ENCODE measurements at places on chromosomes 7 and 10. TPM values are rescaled to one million over a fixed set of nuclear protein-coding genes. Genes with fewer than 3 reads are reported as not detected.

The FRMPD2 gene
- total RNA-seq: 1.9 TPM

The EVX1 gene
- not detected for total RNA-seq

The FAM13C gene
- 13.9 TPM for total RNA-seq

The ZNF365 gene
- total RNA-seq: 0.66 TPM

DNA sequence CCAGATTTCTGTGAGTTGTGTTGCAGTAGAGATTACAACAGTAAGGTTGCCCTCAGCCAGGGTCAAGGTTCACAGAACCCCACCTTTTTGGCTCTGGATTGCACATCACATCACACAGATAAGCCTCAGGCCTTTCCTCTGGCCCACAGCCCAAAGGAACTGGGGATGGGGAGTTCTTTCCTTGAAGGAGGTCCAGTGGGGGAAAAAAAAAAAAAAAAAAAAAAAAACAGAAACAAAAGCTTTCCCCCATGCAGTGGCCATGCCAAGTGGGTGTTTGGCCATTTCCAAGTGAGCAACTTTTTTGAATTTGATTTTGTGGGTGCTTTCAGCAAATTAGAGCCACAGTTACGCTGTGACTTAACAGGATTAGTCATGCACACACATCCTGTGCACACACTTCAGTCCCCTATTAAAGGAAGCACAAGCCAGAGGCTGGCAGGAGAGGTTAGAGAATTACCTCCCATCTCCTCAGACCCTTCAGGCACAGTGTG lies 79.3 kb upstream of the NANOS1 start:
- no peak for DNase-seq

GRCh38 chr7:141477865-141478264 lies 73.3 kb upstream of the AGK start:
- DNase-seq: no peak

The PPP1R17 gene
- not detected for total RNA-seq

DNA sequence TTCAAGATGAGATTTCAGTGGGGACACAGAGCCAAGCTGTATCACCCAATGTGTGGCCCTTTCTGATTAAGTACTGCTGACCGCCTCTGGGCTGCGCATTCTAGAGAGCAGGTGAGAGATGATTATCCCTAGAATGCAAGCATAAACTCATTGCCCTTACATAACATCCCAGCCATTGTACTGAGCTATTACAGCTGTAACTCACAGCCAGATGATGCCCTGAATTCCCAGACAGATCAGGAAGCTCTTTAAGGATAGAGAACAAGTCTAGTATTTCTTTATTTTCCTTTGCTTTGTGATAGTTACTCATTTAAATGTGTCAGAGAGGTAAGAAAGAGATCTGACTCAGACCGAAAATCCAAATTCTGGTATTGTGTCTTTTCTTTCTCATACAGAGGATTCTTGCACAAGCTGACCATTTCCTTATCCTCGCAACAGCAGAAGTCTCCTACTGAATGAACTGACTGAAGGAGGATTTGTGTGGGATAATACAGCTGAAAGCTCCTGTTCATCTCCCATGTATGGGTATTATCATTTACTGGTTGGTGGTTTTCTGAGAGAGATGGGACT lies 58.4 kb downstream of the ZNF22 start:
- no peak for DNase-seq

GRCh38 chr10:112345202-112345601 lies 28.7 kb upstream of the ACSL5 start:
- DNase-seq: no peak

DNA sequence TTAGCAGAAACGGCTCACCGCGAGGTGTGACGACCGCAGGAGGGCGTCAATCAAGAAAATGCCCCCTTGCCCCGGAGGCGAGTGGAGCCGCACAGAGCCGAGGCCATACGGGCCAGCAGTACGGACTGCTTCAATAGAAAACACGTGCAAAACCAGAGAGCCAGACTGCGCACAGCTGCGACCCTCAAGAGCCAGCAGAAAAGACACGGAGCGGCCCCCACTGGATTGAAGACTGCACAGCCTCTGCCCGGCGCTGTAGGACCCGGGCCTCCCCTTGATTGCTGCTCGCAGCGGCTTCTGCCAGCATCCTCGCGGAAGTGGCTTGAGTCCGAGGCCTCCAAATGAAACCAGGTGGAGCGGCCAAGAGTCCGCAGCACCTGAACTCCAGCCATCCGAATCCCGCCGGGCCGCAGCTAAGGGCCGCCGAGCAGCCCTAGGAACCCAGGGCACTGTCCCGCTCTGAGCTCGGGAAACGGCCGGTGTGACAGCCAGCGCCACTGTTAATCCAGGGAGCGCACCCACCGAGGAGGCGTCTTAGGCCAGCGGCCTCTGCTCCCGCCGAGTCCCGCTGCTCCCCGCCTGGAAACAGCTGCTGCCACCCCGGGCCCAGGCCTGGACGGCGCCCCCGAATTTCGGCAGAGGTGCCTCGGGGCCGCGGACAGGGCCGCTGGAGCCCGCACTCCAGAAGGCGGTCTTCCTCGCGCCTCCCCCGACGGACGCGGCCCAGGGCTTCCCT lies 660 bp upstream of the HHEX start:
- DNase-seq: no peak

- no peak for DNase-seq
These were observed 127.9 kb downstream of the KMT2C start for GRCh38 chr7:152307902-152308301.

DNA sequence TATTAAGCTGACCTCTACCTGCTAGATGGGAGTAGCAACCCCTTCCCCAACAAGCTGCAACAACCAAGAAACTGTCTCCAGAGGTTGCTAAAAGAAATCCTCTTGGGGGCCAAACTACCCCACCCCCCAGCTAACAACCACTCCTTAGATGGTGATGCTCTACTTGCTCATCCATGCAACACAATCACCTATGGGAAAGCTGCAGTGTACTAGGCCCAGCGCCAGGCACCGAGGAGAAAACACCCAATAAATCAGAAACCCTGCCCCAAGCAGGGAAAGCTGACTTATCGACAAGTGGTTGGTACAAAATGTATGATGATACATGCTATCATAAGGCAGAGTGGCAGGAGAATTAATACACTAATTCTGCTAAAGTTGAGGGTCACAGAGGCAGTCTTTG lies 17.3 kb downstream of the SLC25A13 start:
- DNase-seq: no peak

The OR2A5 gene
- total RNA-seq: not detected

DNA sequence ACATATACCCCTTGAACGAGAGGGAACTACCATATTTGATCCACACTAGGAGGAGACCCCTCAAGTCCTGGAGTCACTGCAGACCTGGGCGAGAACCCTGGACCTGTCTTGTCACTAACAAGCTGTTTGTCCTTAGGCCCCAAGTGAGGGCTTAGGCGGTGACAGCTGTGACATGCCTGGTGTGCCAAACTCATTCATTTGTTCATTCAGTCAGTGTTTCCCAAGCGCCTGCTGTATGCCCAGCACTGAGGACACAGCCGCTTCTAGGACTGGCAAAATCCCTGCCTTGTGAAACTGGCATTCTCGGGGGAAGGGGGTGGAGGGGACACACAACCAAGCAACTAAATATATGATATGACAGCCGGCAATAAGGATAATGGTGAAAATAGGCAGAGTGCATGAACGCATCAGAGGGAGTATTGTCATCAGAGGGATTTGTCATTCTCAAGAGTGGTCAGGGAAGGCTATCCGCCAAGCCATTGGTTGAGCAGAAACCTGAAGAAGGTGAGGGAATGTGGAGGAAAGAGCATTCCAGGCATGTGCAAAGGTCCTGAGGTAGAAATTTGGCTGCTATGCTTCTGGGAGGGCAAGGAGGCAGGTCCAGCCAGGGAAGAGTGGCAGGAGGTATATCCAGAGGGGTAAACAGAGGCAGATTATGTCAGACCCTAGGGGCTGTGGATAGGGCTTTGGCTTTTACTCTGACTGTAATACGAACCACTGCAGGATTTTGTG lies 11.0 kb downstream of the SH2B2 start:
- DNase-seq: no peak

The INSYN2A gene
- total RNA-seq: not detected

The ST7 gene
- 41.4 TPM for total RNA-seq

GRCh38 chr10:28294169-28294532 lies 8.7 kb downstream of the MPP7 start:
- no peak for DNase-seq

- no peak for DNase-seq
These were observed 630.6 kb downstream of the KCNMA1 start for GRCh38 chr10:77006836-77007511.

GRCh38 chr10:128210215-128211063 lies 84.2 kb upstream of the MKI67 start:
- DNase-seq: peak; percentile 62

- no peak for DNase-seq
These were observed 31.5 kb downstream of the MPLKIP start for GRCh38 chr7:40102897-40103296.

DNA sequence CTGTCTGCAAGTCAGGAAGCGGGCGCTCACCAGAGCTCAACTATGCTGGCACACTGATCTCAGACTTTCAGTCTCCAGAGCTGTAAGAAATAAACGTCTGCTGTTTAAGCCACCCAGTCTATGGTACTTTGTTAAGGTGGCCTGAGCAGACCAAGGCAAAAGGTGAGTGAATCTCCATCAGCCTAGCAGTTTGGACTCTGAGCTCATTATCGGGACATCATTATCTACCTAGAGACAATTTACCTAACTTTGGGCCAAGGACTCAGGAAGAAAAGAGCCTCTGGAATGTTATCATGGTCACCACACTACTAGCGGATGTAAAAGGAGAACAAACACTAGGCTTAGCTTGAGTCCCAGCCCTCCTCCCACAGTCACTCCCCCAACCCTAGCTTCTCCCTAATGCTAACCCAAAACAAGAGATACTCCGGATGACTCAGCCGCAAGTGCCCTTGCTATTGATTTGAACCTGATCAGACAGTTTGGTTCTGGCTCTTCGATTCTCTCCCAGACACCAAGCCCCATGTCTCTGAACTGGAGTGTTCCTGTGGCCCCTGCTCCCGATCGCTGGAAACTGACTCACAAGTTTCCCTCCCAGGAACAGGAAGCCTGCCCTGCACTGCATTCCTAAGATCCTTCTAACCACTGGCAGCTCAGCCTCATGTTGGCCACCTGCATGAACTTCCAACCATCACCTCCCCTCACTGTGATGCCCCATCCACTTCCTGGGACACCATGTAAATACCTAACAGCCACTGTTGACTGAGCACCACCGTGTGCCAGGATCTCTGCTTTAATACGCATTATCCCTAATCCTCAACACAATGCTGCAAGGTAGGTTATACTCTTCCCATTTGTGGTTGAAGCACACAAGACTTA lies 34.5 kb downstream of the CREB3L2 start:
- no peak for DNase-seq

The ZNF804B gene
- not detected for total RNA-seq

DNA sequence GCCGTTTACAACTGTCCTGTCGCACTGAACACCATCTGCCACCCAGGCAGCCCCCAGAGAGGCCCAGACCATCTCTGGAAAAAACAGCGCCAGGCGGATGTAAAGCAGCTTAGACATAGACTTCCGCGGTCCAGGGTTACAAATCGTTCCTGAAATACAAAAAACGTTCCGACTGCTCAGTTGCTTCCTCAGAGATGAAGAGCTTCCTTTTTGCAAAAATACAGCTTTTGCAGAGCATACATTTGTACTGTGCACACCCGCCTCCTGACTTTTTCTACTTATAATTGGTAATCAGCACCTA lies 11.4 kb downstream of the DAGLB start:
- DNase-seq: no peak

DNA sequence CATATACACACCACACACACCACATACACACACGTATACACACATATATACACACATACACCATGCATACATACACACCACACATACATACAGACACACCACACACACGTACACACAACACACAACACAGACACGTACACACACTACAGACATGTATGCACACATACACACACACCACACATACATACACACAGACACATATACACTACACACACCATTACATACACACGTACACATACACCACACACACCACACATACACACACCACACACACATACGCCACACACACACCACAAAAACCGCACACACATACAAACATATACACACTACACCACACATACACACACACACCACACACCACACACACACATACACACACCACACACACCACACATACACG lies 161.8 kb upstream of the LANCL2 start:
- no peak for DNase-seq

All from breast epithelium (tissue), 4 donors.